ENCODE measurements at places on chromosomes 6 and 20.

GRCh38 chr6:40328386-40328985 is 258.7 kb downstream of the LRFN2 start:
- peak; percentile 66 for DNase-seq

- DNase-seq = no peak
Observed at GRCh38 chr20:51979226-51979625, 176.9 kb upstream of the SALL4 start.

DNA sequence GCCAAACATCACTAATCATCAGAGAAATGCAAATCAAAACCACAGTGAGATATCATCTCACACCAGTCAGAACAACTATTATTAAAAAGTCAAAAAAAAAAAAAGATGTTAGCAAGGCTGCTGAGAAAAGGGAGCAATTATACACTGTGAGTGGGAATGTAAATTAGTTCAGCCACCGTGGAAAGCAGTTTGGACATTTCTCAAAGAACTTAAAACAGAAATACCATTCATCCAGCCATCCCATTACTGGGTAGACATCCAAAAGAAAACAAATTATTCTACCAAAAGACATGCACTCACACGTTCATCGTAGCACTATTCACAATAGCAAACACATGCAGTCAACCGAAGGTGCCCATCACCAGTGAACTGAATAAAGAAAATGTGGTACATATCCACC is 213.9 kb downstream of the TTLL2 start:
- no peak for DNase-seq

GRCh38 chr6:111850295-111850937 is 22.8 kb downstream of the FYN start:
- no peak for DNase-seq

DNA sequence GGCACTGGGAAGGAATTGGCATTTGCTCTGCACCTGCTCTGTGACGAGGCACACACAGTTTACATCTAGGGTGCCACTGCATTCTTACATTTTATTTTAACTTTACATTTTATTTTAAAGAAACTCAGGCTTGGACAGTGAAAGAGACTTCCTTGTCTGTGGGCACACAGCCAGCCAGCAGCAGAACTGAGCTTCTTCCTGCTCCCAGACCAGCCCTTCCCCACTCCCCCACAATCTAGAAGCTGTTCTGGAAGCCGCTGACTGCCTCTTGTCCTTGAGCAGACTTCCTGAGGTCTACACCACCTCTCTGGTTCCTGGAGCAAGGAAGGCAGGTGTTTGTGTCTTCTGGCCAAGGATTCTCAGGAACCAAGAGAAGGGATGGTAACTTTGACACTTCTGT is 27.9 kb upstream of the CD93 start:
- DNase-seq = no peak

GRCh38 chr6:134523903-134524650 is 206.2 kb upstream of the SGK1 start:
- DNase-seq = no peak

- no peak for DNase-seq
Observed at GRCh38 chr6:56040223-56040622, 164.8 kb upstream of the BMP5 start.

DNA sequence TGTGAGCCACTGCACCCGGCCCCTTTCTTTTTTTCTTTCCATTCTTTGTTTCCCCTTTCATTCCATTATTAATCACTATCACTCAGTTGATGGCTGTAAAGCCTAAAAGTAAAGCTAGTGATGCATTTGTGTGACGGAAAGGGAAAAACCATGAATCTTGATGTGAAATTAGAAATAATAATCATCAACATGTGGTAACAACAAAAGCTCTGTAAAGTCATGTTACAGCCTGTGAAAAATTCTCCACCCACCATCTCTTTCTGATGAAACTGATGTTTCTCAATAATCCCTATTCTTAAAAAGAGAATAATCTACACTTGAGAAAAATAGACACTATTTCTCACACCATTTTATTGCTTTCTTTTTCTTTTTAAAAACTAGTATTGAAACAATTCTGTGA is 80.0 kb downstream of the CRYBG1 start:
- DNase-seq = no peak

Measured in NCI-H1092 treated with DMSO at 0.1 percent for 48 hours (cell line).